ENCODE measurements at places on chromosomes 16 and 17.
A peak's percentile ranks its signal among the peaks of the same experiment; 100 is the strongest.

DNA sequence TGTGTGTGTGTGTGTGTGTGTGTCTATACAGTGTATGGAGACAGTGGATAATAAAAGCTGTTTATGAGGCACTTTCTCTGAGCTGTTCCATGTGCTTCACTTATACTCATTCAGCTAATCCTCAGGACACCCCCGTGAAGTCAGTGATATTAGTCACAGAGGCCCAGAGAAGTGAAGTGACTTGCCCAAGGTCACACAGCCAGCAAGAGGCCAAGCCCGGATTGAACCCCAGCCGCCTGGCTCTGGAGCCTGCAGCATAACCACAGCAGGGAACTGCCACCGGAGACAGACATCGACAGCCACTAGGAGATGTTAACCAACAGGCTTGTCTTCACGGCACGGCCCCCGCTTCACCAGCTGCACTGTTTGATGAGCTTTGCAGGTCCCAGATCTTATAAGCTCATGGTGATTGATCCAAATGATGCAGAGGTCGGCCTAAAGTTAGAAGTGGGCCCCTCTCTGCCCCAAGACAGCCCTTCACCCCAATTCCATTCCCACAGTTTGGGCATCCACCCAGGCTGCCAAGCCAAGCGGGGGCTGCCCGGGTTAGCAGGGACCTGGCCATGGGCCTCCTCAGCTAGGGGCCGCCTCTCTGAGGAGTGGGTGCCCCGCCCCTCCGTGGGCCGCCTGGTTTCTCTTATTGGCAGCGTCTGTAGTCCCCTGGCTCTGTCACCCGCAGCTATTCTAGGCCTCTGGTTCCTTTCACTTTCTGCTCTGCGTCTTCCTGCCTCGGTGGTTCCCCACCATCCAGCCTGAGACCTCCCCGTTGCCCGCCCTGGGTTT lies 30.9 kb downstream of the SOCS1 start:
- DNase-seq: no peak

- peak; percentile 12 for DNase-seq
Observed at GRCh38 chr17:76593384-76593826, 7.7 kb upstream of the ST6GALNAC2 start.

GRCh38 chr17:48194097-48194550 lies 86.6 kb downstream of the SNX11 start:
- no peak for DNase-seq

DNA sequence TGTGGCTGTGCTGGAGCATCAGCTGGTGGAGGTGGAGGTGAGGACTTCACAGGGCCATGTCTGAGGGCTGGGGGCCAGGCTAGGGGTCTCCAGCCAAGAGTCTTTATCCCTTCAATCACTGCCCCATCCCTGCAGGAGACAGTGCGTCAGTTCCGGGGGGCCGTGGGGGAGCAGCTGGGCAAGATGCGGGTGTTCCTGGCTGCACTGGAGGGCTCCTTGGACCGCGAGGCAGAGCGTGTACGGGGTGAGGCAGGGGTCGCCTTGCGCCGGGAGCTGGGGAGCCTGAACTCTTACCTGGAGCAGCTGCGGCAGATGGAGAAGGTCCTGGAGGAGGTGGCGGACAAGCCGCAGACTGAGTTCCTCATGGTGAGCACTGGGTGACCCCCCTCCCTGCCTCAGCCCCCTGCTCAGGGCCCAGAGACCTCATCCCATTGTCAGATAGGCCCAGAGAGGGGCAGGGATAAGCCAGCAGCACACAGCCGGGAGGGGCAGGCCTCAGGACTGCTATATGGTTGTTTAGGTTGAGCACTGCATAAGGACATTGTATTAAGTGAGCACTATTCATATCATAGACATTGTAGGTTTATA lies 2.3 kb upstream of the PYDC1 start:
- DNase-seq: no peak

DNA sequence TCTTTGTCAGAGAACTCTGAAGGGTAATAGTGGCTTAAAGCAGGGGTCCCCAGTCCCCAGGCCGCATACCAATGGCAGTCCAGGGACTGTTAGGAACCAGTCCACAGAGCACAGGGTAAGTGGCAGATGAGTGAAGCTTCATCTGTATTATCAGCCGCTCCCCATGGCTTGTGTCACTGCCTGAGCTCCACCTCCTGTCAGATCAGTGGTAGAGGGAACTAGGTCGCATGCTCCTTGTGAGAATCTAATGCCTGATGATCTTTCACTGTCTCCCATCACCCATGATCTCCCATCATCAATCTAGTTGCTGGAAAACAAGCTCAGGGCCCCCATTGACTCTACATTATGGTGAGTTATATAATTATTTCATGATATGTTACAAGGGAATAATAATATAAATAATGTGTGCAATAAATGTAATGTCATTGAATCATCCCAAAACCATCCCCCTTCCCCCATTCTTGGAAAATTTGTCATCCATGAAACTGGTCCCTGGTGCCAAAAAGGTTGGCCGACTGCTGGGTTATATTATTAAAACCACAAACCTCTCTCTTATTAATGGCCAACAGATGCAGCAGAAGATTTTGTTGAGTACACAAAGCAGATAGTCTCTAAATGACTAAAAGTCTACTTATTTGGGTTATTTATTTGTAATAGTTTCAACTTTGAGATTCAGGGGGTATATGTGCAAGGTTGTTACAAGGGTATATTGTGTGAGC lies 782.7 kb downstream of the CDH11 start:
- peak; percentile 62 for DNase-seq

GRCh38 chr16:15736529-15736928 lies 86.5 kb downstream of the NDE1 start:
- no peak for DNase-seq

- DNase-seq: no peak
Observed at GRCh38 chr17:76173474-76173873, 32.4 kb upstream of the FOXJ1 start.

- no peak for DNase-seq
Observed at GRCh38 chr16:6633456-6633855, 699.2 kb upstream of the RBFOX1 start.

DNA sequence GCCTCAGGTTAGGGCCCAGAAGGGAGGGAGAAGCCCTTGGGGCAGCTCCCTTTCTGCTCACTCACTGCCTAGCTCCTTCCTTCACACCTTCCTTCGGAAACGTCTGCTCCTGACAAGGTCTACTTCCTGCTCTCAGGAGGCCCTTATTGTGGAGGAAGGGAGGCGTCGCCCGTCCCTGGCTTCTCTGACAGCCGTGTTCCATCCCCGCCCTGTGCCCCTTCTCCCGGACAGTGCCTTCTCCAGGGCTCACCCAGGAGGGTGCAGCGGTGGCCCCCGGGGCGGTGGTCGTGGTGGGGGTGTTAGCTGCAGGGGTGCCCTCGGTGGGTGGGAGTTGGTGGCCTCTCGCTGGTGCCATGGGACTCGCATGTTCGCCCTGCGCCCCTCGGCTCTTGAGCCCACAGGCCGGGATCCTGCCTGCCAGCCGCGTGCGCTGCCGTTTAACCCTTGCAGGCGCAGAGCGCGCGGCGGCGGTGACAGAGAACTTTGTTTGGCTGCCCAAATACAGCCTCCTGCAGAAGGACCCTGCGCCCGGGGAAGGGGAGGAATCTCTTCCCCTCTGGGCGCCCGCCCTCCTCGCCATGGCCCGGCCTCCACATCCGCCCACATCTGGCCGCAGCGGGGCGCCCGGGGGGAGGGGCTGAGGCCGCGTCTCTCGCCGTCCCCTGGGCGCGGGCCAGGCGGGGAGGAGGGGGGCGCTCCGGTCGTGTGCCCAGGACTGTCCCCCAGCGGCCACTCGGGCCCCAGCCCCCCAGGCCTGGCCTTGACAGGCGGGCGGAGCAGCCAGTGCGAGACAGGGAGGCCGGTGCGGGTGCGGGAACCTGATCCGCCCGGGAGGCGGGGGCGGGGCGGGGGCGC lies 231.9 kb downstream of the SEC14L1 start:
- DNase-seq: no peak

DNA sequence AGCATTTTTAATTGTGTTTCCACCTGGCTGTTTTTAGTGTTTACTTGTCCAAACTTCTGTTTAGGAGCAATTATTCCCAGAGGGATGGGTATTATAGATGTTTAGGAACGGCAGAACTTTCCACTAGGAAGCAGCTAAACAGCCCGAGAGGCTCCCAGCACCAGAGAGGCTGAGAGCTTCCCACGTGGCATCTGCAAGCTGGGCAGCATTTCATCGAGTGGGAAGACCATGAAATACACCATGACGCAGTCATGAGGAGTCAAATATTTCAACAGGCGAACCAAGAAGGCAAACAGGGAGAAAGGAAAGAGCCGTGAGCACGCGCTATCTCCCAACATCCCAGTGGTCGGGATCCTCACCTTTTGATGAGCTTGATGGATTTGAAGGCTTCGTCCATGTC lies 24.1 kb downstream of the TMEM204 start:
- no peak for DNase-seq

DNA sequence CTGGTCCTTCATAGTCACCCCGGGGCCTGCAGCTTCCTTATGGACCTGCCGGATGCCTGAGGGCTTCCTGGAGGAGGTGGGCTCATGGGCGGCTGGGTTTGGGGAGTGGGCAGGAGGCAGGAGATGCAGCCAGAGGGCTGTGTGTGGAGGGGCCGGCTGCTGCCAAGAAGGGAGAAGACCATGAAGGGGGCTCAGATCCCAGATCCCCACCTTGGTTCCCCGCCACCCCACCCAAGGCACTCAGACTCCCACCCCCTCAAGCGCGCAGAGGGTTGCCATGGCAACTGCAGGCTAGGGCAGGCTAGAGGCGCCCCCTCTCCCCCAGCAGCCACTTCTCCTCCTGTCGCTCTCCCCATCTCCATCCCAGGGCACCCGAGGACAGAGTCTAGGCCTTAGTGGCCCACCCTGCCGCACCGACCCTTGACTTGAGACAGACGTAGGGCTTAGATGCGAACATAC lies 104.5 kb downstream of the CRLF3 start:
- no peak for DNase-seq

DNA sequence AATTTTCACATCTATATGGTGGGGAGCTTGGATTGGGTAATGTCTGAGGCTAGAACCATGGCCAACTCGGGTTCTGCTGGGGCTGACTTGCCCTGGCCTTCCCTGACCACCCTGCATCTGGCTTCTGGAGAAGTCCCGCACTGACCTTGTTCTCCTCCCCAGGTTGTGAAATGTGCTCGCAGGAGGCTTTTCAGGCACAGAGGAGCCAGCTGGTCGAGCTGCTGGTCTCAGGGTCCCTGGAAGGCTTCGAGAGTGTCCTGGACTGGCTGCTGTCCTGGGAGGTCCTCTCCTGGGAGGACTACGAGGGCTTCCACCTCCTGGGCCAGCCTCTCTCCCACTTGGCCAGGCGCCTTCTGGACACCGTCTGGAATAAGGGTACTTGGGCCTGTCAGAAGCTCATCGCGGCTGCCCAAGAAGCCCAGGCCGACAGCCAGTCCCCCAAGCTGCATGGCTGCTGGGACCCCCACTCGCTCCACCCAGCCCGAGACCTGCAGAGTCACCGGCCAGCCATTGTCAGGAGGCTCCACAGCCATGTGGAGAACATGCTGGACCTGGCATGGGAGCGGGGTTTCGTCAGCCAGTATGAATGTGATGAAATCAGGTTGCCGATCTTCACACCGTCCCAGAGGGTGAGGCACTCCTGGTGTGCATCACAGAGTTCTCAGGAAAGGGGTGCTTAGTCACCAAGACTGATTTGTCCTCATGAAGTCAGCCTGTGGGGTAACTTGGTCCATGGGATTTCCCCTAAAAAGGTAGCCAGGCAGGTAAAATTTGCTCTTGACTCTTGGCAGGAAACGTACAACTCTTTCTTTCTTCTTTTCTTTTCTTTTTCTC lies 6.1 kb downstream of the NOD2 start:
- DNase-seq: no peak

Data from HFF-Myc (cell line).